ENCODE measurements at places on chromosomes 12 and 14.

DNA sequence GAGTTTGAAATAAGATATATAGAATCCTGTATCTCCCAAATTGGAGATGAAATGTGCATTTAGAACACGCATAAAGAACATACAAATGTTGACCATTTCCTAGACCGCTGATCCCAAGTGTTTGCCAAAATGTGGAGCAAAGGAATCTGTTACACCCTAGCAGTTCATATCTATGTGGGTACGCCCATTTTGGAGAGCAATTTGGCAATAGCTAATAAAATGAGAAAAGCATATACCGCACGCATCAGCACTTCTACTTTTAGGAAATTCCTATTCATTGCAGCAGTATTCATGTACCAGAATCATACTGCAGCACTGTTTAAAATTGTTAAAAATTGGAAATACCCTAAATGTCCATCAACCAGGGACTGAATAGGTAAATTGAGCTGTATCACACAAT is 937.8 kb downstream of the BCL11B start:
- no peak for DNase-seq

GRCh38 chr14:70045844-70046535 is 142.8 kb downstream of the SLC8A3 start:
- peak; percentile 14 for DNase-seq

DNA sequence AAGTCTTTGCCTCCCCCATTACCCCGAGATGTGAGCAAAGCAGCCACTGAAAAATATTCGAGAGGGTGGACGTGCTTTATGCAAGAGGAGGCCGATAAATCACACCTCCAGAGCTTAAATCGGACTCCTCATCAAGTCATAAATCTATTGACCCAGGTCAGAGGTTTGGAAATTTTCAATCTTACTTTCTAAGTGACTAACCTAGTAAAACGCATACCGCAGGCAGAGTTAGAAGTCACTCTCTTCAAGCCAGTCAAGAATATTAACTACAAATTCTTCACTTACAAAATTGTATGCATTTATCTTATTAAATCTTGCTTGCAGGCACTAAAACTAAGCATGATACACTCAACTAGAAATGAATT is 34.9 kb downstream of the GPHB5 start:
- no peak for DNase-seq

GRCh38 chr12:63863658-63864453 is 19.4 kb downstream of the SRGAP1 start:
- DNase-seq, result no peak

- DNase-seq, result no peak
These were observed 44.5 kb upstream of the VPS33A start for GRCh38 chr12:122310626-122311333.

DNA sequence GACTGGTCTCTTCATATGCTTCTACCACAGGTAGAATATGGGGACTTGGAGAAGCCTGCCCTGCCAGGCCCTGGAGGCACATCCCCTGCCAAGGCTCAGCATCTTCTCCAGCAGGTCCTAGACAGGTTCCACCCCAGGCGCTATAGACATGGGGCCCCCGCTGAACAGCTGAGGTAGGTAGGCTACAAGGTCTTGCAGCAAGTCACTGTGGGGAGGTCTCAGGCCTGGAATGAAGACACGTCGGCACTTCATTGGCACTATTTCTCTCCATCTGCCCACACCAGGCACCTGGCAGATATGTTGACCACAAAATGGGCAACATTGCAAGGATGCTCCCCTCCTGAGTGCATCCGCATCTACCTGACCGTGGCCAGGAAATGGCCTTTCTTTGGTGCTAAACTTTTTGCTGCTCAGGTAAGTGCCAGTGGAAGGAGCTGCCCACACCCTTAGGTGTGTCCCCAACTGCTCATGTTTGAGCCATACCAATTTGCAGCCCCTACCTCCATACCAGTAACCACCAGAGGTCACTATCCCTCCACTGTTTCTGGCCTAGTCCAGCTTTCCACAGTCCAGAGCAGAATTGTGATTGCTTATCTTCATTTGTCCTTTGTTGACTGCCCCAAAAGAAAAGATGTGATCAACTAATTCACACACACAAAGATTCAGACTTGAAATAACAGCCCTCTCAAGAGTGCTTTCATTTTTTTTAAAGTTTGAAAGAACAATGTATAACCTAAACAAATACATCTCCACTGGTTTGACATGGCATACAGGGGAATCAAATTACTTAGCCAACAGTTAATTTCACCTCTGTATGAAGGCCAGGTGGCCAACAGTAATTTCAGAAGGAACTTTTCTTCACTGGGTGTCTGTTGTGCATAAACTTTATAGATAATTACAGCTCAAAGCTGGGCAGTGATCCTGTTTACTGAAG is 16.1 kb downstream of the PIGH start:
- DNase-seq, result no peak

GRCh38 chr14:62099091-62099490 is 336.9 kb downstream of the SNAPC1 start:
- DNase-seq, result no peak

- peak; percentile 6 for DNase-seq
These were observed 55.4 kb downstream of the FBXO33 start for GRCh38 chr14:39376667-39377403.
